ENCODE measurements at places on chromosomes 4 and X.
A peak's percentile ranks its signal among the peaks of the same experiment; 100 is the strongest.

GRCh38 chrX:153685751-153686696 is 1.7 kb upstream of the SLC6A8 start:
- DNase-seq, result no peak

- no peak for DNase-seq
These were observed 297.5 kb downstream of the STPG2 start for GRCh38 chr4:97845758-97846157.

DNA sequence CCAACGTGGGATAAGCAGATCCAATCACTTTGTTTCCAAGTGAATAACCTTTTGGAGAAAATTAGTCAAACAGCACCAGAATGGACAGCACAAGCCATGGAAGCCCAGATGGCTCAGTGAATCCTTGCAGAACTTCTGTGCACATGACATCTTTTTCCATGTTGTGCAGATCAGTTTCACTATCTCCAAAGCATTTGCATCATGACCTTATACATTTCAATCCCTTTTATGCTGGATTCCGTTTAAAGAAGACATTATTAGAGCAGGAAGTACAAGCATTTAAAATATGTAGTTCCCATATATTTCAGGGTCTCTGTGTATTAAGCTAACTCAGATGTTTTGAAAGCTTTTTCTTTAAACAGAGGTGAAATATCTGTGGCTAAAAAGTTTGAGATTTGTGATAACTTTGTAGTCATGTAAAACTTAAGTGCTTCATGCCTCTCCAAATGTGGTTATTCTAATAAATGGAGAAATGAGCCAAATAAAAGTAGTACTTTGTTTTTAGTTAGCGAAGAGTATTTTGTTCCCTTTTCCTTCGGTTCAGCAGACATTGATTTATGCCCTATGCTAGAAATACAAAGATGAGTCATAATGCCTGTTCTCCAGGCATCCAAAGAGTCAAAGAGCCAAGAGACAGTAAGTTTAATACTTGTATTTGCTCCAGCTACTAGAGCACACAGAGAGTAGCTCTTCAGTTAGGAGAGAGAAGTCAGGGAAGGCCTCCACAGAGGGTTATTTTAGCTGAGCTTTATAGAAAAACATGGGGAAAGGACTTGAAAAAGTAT is 39.0 kb downstream of the PLAC8 start:
- DNase-seq, result no peak

- DNase-seq, result no peak
These were observed 1.1 kb upstream of the HPSE start for GRCh38 chr4:83335701-83336100.

DNA sequence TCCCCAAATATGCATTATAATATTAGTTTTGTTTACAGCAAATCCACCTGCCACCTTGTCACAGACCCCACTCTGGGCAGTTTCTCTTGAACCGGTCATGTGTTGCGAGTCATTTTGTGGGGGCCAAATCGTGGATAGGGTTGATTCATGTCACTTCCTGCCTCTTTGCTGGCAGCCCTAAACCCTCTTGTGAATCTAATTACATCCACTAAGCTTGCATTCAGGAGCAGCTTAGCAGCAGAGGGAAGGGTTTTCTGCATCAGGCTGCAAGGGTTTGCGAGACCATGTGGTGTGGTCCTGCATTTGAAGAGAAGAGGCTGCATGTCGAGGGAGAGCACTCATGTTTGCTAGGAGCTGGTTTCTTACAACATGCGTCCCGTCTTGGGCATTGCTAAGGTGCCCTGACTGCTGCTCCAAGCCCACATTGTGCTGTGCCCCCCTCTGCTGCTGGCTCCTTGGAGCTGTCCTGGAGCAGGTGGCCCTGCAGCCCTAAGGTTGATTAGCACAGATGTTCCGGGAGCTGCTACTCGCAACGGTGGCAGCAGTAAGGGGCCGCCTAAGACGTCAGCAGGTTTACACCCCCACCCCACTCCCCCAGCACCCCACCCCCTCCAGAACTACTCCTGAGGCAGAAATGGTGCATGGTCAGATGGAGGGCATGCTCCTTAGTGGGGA is 88.9 kb upstream of the CLDN34 start:
- DNase-seq, result no peak

DNA sequence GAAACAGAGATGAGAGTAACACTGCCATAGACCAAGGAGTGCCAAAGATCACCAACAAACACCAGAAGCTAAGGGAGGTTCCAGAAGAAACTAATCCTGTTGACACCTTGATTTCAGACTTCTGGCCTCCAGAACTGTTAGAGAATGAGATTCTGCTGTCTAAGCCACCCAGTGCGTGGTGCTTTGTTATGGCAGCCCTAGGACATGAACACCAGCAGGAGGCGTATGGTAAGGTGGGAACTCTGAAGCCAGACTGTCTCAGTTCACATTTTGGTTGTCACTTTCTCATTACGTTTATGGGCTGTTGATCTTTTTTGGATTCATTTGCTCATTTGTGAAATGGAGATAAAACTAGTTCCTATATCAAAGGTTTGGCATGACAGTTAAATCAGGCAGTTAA is 142.9 kb downstream of the DCHS2 start:
- DNase-seq, result no peak

- DNase-seq, result no peak
These were observed 2464.6 kb downstream of the PCDH7 start for GRCh38 chr4:33184657-33185290.

- DNase-seq, result peak; percentile 37
These were observed 752 bp downstream of the FRAS1 start for GRCh38 chr4:78057600-78058550.

GRCh38 chrX:103913356-103914020 is 48.9 kb upstream of the TMSB15B start:
- DNase-seq, result no peak

- no peak for DNase-seq
These were observed 40.7 kb downstream of the NPY5R start for GRCh38 chr4:163384434-163384833.

DNA sequence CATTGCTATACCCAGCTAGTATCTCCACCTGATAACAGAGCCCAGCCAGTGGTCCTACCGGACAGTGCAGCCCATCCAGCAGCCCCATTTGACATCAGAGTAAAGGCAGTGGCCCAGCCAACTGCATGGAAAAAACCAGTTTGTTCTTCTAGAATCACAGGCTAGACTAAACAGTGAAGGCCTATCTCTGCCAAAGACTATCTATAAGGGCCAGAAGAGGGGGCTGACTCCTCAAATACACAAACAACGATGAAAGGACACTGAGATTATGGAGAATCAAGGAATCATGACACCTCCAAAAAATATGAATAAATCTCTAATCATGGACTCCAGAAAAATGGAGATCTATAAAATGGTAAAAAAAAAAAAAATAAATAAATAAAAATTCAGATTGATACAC is 546.4 kb upstream of the HTR2C start:
- no peak for DNase-seq

DNA sequence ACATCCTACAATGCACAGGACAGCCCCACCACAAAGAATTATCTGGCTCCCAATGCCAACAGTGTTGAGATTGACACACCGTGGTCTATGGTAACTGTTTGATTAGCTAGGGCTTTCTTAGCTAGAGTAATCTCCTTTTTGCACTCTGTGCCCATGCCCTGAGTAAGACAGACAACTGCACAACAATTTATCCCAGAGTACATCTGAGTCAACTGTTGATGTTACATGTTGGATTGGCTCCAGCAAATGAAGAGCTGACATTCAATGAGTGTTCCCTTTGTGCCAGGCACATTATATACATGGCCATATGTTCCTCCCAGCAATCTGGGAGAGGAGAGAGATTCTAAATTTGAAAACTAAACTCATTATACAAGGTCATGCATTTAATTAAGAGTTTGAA is 3.9 kb upstream of the FAM9C start:
- DNase-seq, result no peak

- no peak for DNase-seq
These were observed 126.4 kb upstream of the NOCT start for GRCh38 chr4:138889216-138889615.

DNA sequence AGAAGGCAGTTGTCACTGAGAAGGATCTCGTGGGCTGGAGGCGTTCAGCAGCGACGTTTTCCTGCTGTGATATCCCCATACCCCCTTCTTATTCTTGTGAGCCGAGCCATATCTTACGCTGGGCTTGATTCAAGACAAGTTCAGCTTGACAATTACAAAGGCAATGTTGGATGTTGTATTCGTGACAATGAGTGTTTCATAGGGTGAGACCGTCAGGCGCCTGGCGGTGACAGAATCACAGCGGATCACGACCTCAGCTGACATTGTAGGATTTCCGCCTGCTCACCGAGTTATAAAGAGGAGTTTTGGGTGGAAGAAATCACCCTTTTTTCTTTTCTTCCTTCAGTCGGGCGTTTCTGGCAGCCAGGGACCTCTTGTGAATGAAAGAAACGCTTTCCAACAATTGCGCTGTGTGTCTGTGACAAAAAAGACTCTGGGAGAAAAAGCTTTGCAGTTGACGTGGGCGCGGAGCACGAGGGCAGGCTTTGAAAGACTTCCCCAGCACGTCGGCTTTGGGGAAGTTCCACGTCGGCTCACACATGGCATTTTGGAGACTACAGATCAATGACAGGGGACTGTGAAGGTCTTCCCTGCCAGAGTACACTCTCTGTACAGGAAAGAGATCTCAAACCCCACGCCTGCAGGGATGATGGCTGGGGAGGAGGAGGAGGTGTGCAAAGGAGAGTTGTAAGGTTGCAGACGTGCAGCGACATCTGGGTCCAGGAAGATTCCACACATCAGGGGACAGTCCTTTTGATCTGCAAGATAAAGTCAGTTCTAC is 135.4 kb downstream of the CRLF2 start:
- DNase-seq, result no peak

DNA sequence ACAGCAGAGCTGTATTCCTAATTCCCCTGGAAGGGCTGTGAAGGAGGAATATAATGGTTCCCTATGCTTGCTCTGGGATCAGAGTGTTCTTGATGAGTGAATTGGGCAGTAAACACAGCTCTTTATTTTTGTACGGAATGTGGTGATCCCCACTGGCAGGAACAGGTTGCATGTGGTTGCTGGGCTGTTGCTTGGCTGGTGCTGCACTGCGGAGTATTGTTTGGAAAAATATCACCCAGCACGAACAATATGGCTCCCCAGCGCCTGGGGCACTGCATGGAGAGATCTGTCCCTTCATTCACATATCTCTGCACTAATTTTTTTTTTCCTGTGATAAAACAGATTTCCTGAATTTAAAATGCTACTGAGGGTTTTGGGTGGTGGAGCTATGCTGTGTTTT is 119.7 kb downstream of the MGST2 start:
- no peak for DNase-seq

- DNase-seq, result no peak
These were observed 174.9 kb downstream of the ADAMTS3 start for GRCh38 chr4:72394012-72394663.
